ENCODE measurements at places on chromosomes 13 and 19.

DNA sequence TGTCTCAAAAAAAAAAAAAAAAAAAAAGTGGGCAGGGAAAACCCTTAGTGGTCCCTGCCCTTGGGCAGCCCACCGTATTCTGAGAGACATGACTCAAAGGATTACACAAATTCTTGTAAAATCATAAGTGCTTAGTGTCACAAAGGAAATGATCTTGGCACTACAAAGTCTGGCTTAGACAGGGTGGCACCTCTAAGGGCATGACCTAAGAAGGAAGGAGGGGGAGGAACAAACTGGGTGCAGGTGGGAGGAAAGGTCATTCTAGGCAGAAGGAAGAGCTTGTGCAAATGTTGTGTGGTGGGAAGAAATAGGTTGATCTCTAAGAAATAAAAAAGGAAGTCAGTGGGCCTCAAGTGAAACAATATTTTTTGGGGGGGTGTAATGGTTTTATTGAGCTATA lies 10.4 kb downstream of the PNPLA6 start:
- DNase-seq, result no peak

- no peak for DNase-seq
Measured at GRCh38 chr13:48625413-48626076, 28.2 kb upstream of the CYSLTR2 start.

DNA sequence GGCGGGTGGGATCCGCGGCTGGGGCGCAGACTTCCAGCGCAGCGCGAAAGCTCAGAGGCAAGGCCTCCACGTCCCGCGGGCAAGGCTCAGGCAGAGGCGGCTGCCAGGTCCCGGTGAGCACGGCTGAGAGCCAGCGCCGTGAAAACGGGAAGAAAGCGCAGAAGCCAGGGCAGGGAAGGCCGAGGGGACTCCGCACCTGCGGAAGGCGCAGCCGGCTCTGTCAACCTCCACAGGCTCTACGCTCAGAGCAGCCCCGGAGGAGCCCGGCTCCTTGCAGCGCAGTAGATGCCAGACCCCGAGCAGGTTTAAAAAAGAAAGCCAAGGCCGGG lies 131.0 kb downstream of the RNF17 start:
- no peak for DNase-seq

- DNase-seq, result no peak
Measured at GRCh38 chr13:69761581-69761980, 346.0 kb upstream of the ATXN8OS start.

GRCh38 chr13:34654647-34655046 lies 287.4 kb upstream of the NBEA start:
- DNase-seq, result no peak

GRCh38 chr19:51794885-51795490 lies at the start of gene FPR3:
TSS of gene FPR3 (plus strand) at chr19:51795157. CDS start at chr19:51823749, 28,592 bp downstream.
- no peak for DNase-seq

Measured in activated gamma-delta T cell treated with anti-CD3 and anti-CD28 coated beads, Interleukin-2, amount 50 U/mL, for 16 hours (primary cell).